ENCODE measurements at places on chromosomes 5 and 9.

- no peak for DNase-seq
These were observed 282.7 kb downstream of the GAS1 start for GRCh38 chr9:86664603-86665002.

DNA sequence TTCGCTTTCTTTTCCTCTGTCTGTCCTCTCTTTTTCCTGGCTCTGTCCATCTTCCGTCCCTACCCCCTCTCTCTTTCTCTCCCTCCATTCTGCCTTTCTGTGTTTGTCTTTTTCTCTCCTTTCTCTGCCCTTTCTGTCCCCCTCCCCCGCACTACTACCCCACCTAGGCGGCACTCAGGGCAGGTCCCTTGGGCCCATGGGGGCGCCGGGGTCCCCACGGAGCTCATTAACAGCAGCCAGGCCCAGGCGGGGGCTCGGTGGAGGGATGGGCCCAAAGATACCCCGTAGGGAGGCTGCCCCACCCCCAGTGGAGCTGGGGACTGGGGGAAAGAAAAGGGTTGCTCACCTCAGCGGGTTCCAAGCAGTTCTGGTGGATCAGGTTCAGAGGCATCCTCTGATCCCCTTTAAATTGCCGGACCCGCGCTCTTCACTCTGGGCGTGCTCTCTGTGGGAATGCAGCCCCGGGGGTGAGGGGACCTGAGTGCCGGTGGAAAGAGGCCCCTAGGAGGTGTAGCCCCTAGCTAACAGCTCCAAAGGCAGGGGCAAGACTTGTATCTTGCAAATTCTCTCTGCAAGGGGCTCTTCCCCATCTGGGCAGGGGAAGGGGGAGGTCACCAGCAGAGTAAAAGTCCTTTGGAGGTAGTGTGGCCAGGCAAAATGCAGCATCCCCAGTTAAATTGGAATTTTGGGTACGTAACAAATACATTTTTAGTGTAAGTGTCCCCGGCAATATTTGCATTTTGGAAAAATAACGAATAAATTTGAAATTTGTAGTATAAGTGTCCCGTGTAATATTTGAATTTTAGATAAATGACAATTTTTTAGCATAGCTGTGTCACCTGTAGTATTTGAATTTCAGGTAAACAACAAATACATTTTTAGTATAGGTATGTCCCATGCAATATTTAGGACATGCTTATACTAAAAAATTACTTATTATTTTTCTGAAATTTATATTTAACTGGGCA lies 7.4 kb downstream of the LHX2 start:
- no peak for DNase-seq

GRCh38 chr5:95948631-95949030 lies 13.0 kb downstream of the ELL2 start:
- no peak for DNase-seq

DNA sequence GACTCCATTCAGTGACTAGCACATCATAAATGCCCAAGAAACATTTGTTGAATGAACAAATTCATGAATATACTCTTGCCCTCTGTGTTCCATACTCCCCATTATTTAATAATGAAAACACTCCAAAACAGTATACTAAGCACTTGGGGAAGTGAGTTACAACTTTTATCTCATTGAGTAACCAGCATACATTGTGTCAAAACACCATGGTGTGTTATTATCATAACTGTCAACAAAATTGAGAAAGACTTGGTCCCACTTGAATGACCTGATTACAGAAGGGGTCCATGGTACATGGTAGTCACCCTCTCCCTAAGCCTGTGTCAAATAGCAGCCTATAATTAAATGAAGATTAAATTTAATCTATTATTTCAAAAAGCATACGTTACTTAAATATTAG lies 16.2 kb downstream of the ANKH start:
- no peak for DNase-seq

GRCh38 chr9:26947736-26948135 lies 694 bp upstream of the PLAA start:
- no peak for DNase-seq

GRCh38 chr9:34428325-34428958 lies 29.9 kb downstream of the FAM219A start:
- no peak for DNase-seq

Data from T47D (cell line).